ENCODE measurements at places on chromosomes 6 and 20.

- no peak for DNase-seq
Measured at GRCh38 chr6:160378882-160379281, 30.7 kb downstream of the SLC22A3 start.

GRCh38 chr6:55888917-55889316 lies 13.5 kb upstream of the BMP5 start:
- DNase-seq, result peak; percentile 40

GRCh38 chr6:1635305-1636010 lies 25.7 kb downstream of the FOXC1 start:
- DNase-seq, result no peak

- DNase-seq, result no peak
Measured at GRCh38 chr6:15032015-15032414, 213.9 kb upstream of the JARID2 start.

DNA sequence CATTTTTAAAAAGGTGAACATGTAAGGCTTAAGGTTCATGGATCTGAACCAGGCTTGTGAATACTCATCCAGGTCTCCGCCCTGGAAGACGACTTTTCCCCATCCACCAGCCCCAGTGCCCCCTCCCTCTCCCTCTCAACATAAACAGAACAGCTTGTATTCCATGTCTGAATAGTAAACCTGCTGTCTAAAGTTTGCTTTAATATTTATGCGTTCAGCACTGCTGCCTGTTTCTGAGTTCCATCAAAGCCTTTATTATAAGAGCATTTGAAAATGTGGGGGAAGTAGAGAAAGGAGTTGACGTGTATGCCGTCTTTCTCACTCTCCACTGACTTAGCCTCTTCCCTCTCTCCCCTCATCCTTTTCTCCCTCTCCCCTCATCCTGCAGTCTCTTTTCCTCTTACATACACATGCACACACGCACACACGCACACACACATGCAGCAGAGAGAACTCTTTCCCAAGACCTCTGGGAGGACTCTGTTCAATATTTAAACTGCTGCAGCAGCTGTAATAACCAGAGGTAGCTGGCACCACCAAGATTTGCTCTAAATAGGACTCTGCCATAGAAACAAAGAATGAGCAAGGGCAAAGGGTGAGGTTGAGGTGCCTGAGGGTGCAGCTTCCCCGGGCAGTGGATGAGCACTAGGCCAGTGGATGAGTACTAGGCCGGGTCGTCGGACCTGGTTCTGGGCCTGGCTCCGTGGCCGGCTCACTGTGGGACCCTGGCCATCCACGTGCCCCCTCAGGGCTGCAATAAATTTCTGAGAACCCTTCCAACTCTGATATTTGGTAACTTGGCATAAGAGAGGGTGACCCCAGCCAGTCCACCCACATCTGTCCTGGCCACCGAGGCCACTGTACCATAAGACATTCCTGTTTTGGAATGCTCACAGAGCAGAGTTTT lies 35.4 kb upstream of the VSTM2L start:
- no peak for DNase-seq

DNA sequence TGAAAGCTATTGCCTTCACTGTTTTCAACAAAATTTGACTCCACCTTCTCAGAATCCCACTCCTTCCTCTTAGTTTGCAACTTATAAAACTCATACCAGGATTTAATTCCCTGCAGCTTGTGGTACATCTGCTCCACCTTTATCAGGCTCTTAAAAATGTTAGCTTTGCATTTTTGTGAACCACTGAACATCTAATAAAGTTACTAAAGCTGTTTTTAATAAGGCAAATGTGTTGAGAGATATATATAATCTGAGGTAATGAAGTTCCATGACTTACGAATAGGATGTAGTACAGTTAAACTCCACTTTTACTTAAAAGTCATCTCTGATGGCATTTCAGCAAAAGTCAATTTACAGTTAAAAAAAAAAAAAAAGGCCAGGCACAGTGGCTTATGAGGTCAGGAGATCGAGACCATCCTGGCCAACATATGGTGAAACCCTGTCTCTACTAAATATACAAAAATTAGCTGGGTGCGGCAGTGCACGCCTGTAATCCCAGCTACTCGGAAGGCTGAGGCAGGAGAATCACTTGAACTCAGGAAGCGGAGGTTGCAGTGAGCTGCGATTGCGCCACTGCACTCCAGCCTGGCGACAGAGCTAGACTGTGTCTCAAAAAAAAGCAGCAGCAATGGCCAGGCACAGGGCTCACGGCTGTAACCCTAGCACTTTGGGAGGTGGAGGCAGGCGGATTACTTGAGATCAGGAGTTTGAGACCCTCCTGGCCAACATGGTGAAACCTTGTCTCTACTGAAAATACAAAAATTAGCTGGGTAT lies 106.2 kb downstream of the KIF13A start:
- no peak for DNase-seq

DNA sequence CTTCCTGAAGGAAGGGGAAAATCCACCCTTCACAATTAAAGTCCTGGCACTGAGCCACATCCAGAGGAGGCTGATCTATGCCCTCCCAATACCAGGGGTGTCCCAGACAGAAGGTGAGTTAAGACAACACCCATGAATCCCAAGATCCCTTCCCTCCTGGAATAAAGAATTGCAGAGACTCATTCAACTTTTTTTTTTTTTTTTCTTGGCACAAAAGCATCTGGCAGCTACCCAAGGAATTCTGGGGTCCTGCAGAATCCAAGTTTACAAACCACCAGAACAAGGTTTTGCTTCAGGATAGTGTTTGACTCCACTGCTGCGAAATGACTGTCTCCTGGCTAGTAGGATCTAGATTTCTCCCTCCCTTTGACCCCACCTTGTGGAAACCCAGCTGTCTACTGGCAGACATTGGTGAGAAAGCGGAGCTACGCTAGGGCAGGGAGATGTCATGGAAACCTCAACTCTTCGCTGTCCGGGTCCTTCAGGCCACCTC lies 37.4 kb downstream of the JAG1 start:
- no peak for DNase-seq

DNA sequence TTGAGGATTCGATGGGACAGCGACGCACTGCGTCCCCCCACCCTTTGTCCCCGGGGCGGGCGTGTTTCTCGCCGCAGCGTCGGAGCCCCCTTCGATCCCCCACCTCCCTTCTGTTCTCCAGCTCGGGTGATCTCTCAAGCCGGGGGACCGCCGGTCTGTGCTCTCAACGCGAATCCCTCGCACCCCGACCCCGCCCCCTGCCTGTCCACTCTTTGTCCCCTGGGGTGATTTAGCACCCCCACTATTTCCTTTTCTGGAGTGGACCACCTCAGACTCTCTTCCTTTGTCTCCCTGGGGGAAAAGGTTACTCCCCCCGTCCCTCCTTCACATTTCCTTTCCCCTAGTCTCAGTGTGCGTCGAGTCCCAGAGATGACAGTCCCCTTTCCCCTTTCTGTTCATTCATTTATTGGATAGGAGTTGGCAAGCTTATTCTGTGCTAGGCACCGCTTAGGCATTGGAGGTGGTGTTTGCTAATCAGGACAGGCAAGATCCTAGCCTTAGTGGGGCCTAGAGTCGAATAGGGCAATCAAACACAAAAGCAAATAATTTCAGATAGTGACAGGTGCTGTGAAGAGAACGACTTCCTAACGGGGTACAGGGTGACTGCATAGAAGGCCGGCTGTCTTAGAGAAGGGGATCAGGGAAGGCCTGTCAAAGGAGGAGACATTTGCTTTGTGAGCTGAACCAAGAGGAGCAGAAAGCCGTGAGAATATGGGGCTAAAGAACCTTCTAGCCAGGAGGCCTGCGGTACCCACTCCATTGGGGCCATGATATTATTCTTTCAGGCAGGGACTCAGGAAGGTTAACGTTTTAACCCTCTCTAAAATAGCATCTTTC lies 741 bp downstream of the PTPN1 start:
- no peak for DNase-seq

DNA sequence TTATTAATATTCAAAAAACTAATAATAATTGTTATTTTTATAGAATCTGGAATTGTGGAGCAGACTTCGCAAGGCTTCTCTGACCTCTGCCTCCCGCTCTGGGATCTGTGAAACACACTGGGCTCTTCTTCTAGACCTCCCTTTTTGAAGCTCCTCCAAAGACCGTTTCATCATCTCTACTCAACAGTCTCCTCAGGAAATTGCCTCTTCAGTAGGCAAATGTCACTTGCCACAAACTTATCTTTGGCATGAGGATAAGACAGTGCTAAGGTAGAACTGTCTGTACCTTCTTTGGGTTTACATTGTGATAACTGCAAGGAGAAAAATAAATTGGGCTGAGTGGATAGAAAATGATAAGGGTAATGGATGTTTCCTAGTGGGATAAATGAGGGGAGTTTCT lies 2.3 kb upstream of the MAS1L start:
- no peak for DNase-seq

- no peak for DNase-seq
Measured at GRCh38 chr6:44038543-44039065, 88.6 kb downstream of the MRPL14 start.

All from activated CD4-positive, alpha-beta T cell treated with anti-CD3 and anti-CD28 coated beads, Interleukin-10, Interleukin-2, amounts not matched to agents 100 ng/mL and 50 ng/mL, durations not matched to agents 16 hours and 8 hours (primary cell).